Activated CD4-positive, alpha-beta T cell treated with anti-CD3 and anti-CD28 coated beads, Interleukin-2, amount 50 U/mL, for 1 hour (primary cell): ENCODE measurements at places on chromosomes 3 and 15.

GRCh38 chr3:36924744-36925521 lies 19.9 kb downstream of the TRANK1 start:
- DNase-seq: no peak

- DNase-seq: no peak
Observed at GRCh38 chr3:172137287-172138192, 98.2 kb downstream of the FNDC3B start.

DNA sequence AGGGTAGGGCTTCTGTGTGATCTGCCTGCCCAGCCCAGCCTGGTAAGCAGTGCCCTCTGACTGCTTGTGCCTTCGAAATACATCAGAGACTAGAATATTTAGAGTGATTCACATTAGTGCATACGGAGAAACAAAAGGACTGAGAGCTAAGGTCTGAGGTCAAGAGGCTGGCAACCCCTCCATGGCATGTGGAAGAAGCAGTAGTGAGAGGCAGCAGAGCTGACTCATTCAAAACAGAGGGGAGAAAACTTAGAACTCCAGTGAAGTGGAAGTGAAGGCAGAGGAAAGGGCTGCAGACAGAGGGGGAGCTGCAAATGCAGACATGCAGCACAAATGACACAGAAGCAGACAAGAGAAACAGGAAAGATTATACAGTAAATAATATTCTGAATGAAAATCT lies 61.6 kb downstream of the ULK4 start:
- no peak for DNase-seq

- DNase-seq: no peak
Observed at GRCh38 chr3:42042747-42043098, 48.4 kb upstream of the TRAK1 start.

GRCh38 chr3:164732166-164732565 lies 346.1 kb downstream of the SI start:
- no peak for DNase-seq

DNA sequence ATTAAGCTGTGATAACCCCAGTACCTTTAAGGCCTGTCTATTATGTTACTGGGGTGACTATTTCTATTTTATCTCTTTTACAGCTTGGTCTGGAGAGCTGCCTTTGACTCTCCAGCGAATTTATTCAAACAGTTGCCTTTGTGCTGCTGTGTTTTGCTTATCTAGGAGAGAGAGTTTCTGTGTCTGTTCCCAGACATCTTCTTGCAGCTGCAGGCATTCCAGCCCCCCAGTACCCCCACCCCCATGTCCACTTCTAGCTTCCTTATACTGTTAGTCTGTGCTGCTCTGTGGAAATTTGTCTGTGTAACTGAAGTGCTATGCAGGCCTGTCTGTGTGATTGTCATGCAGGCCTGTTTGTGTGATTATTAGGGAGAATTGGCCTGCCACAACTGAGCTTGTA lies 713.7 kb upstream of the SEMA6D start:
- no peak for DNase-seq

DNA sequence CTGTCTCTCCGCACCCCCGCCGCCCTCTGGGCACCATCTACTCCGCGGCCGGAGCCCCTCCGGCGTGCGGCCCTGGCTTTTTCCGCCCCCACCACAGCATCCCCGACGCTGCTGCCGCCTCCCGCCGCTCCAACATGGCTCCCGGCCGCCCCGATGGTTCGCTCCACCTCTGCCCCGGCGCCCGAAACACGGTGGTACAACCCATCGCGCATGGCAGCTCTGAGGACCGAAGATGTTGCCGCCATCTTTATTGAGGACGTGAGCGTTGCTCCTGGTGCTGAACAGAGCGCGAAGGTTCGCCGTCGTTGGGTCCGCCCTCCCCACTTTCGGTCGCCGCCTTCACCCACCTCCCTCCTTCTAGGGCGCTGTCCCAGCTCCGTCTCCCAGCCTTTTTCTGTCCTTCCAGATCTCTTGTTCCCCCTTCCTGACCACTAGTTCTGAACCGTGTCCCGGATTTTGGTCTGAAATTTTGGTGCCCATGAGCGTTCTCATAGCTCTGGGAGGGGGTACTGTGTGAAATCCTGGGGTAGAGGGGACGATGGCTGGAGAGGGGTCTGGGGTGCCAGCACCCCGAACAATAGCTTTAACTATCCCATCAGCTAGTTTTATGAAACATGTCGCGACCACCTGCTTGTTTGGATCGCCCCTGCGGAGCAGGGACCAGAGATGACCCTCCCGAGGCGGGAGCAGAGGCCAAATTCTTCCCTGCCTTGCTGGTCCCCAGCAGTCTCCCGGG lies at the start of gene CELSR3:
CELSR3 (minus strand) TSS at position 134 of the 736 bp plus-strand sequence. CDS start 252 bp downstream, outside the sequence.
- DNase-seq: peak; percentile 60

- DNase-seq: no peak
Observed at GRCh38 chr3:197528190-197528589, 27.6 kb downstream of the BDH1 start.

DNA sequence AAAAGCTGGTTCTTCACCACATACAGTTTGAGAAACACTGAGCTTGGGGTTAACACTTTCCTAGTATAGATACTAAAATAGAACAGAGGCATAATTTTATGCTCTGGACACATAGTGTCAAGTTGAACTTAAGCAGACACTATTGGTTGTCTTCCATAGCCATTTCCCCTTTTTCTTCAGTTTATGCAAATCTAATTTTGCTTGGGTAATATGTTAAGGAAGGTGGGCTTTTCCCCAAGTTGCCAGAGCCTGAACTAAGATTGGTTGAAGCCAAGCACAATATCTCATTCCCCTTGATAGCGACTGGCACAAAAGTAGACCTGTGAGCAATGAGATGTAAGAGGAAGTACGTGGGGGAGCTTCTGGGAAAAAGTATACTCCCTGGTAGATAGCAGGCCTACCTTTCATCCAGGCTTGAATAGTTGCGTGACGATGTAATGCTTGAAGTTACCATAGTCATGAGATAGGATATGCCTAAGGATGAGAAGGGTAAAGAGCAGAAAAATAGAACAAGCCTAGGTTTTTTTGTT lies 4.5 kb upstream of the POPDC2 start:
- no peak for DNase-seq

DNA sequence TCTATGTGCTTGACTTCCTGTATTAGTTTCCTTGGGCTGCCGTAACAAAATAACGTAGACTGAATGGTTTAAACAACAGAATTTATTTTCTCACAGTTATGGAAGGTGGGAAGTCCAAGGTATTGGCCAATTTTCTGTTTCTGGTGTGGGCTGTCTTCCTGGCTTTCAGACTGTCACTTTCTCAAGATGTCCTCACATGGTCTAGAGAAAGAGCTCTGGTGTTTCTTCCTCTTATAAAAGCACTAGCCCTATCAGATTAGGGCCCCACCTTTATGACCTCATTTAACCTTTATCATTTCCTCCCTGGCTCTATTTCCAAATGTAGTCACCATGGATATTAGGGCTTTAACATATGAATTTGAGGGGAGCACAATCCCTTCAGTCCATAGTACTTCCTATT lies 54.6 kb downstream of the SPRED1 start:
- DNase-seq: no peak

DNA sequence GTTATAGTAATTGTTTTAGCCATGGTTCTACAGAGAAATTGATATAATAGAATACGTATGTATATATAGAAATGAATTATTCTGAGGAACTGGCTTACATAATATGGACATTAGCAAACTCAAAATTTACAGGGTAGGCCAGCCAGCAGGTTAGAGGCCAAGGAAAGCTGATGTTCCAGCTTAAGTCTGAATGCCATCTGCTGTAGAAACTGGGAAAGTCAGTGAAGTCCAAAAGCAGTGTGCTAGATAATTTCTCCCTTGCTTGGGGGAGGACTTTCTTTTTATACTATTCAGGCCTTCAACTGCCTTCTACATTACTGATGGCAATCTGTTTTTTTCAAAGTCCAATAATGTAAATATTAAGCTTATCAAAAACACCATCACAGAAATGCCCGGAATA lies 1174.7 kb downstream of the ZPLD1 start:
- DNase-seq: no peak

- peak; percentile 71 for DNase-seq
Observed at GRCh38 chr15:88627463-88627862, 6.3 kb downstream of the AEN start.

GRCh38 chr3:80733522-80734176 lies 965.9 kb upstream of the ROBO1 start:
- DNase-seq: no peak

DNA sequence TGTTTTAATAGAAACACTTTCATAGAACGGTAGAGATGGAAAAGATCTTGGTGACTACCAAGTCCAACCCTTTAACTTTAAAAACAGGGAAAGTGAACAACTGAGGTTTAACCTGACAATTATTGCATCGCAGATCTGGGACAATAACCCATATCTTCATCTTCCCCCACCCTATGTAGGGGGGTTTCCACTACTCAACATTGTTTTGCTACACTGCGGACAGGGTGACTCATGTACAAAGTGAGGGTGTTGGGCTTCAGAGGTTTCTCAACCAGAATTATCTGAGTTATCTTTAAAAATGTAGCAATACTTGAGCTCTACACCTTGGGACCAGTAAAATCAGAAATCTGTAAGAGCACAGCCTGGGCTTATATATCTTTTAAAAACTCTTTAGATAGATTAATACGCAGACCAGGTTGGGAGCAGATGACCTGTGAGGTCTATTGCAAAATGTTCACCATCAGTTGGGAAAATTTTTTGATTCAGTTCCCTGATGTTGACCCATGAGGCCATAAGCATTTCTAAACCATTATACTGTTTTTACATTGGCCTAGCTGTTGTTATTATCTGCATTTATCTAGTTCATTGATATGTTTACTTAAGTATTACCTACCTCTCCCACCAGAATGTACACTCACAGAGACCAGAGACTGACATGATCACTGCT lies 103.6 kb upstream of the ICE2 start:
- DNase-seq: peak; percentile 34
